ENCODE measurements at places on chromosomes 2 and 18.

DNA sequence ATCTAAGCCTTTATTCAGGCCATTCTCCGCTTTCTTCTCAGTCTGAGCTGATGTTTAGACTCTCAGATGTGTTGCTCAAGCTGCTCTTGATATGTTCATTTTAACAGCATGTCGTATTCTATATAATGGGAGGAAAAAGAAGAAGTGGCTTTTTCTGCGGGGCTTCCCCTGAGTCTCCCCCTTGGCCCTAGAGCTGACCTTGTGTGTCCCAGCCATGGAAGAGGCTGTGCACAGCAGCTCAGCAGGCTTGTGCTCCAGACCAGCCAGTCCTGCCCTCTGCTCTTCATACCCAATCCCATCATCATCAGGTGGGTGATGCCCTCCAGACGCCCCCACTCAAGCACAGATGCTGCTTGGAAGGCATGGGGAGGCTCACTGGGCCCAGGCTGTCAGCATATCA is 155.1 kb upstream of the CELF4 start:
- no peak for DNase-seq

DNA sequence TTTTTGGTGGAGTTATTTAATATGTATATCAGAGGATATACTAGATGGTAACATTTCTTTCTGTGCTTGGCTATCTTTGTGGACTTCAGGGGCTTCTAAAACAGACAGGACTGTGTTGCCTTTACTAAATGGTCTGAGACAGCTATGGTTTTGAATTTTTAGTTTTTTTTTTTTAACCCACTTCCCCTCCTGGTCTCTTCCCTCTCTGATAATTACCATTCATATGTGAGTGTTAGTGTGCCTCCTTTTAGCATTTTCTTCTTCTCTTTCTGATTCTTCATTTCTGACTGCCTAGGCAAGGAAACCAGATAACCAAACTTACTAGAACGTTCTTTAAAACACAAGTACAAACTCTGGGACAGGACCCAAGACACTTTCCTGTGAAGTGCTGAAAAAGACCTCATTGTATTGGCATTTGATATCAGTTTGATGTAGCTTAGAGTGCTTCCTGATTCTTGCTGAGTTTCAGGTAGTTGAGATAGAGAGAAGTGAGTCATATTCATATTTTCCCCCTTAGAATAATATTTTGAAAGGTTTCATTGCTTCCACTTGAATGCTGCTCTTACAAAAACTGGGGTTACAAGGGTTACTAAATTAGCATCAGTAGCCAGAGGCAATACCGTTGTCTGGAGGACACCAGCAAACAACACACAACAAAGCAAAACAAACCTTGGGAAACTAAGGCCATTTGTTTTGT is 52.7 kb downstream of the SMAD4 start:
- DNase-seq: peak; percentile 60

DNA sequence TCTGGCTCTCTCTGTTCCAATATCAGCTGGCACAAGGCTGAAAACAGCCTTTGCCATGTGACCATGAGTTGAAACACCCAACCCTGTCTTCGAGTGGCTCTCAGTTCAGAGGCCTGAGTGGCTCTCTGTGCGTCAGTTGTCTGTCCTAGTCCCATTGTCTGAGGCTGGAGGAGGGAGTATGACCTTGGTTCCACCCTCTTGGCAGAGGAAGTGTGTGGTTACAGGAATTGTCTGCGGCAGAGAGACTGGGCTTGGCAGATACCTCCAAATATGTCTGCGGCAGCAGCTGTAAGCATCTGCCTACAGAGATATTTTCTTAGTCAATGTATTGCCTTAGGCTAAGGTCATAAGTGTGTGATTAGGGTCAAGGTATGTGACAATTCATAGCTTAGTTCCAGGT is 32.6 kb downstream of the CNGA3 start:
- peak; percentile 29 for DNase-seq

GRCh38 chr2:122927710-122928557 is 1097.2 kb upstream of the CNTNAP5 start:
- DNase-seq: no peak

GRCh38 chr2:129192841-129193253 is 786.6 kb upstream of the RAB6C start:
- DNase-seq: no peak

GRCh38 chr2:26818972-26819371 is 29.0 kb upstream of the DPYSL5 start:
- DNase-seq: no peak

- DNase-seq: no peak
These were observed 822 bp downstream of the SLC35F6 start for GRCh38 chr2:26764906-26765305.

- DNase-seq: peak; percentile 54
These were observed 256.0 kb downstream of the CDH20 start for GRCh38 chr18:61589053-61589723.

DNA sequence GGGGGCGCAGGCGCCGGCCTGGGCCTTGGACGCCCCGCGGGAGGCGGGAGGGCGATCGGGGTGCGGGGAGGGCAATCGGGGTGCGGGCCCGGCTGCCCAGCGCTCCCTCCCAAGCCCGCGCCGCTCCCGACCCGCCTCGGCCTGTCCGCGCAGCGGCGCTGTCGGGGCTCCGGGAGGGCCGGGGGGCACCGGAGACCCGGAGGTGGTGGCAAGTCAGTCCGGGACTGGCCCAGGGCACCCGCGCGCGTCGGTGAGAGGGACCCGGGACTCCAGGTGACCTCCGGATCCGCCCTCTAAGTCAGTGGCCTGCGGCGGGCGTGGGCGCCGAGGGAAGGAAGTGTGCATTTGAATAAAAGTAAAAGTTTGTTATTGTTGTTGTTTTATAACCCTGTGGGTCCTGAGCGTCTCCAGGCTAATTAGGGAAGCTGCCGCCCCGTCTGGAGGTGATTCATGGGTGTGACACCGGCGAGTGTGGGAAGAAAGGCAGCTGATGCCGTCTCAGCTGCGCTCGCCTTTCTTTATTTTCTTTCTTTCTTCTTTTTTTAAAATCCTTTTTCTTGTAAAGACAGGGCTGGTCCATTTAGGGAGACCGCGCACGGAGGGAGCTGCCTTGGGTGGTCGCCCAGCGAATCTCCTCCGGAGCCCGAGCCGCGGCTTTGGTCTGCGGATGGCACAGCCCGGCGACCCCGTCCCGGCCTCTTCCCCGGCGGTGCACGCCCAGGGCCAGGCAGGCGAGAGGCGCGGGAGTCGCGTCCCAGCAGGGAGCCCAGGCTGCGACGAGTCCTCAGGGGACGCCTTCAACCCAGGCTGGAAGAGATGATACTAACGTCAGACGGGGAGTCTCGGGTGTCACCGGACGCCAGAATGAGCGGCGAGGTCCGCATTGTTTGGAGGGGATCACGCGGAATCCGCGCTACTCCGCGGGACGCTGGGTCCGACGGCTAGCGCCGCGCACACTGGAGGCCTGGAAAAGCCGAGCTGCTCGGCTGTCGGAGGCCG is 627 bp upstream of the CRACDL start:
- no peak for DNase-seq

DNA sequence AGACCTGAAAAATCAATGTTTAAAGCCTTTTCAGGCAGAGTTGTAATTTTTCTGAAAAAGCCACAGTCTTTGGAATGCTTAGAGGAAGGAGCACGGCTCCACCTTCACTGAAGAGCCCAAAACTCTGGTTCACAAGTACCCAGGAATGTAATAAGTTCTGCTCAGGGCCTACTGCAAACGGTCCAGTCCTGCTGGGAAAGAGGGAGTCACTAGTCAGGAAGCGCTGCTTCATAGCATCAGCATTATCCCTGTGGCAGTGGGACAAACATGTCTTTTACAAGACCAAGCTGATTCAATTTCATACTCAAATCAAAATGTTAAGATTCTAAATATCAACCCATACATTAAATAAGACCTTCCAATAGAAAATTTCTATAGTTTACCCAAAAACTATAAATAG is 152.9 kb upstream of the PGAP1 start:
- no peak for DNase-seq

DNA sequence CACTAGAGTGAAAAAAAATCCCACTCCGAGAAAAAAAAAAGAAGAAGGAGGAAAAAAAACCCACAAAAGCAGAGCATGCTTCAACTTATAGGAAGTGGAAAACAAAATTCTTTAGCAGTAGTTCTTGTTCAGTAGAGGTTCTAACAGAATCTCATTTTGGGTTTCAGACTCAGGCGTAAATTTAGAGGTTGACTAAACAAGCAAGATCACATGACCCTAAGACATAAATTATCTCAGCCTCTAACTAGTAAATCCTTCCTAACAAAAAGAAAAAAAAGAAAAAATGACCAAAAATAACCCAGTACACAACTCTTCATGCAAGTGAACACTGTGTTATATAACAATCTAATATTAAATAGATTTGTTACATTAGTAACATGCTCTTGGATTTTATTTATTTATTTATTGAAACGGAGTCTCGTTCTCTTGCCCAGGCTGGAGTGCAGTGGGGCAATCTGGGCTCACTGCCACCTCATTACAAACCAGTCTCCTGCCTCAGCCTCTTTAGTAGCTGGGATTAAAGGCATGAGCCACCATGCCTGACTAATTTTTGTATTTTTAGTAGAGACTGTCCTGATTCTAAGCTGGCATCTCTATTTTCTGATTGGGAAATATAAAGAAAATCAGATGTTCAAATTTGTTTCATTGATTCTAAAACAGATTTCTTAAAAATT is 35.4 kb downstream of the PPP4R3B start:
- DNase-seq: peak; percentile 52

- DNase-seq: peak; percentile 19
These were observed 2127.8 kb upstream of the CELF4 start for GRCh38 chr18:39693359-39693758.

- peak; percentile 96 for DNase-seq
These were observed 27.3 kb downstream of the LAMA3 start for GRCh38 chr18:23716516-23716915.

DNA sequence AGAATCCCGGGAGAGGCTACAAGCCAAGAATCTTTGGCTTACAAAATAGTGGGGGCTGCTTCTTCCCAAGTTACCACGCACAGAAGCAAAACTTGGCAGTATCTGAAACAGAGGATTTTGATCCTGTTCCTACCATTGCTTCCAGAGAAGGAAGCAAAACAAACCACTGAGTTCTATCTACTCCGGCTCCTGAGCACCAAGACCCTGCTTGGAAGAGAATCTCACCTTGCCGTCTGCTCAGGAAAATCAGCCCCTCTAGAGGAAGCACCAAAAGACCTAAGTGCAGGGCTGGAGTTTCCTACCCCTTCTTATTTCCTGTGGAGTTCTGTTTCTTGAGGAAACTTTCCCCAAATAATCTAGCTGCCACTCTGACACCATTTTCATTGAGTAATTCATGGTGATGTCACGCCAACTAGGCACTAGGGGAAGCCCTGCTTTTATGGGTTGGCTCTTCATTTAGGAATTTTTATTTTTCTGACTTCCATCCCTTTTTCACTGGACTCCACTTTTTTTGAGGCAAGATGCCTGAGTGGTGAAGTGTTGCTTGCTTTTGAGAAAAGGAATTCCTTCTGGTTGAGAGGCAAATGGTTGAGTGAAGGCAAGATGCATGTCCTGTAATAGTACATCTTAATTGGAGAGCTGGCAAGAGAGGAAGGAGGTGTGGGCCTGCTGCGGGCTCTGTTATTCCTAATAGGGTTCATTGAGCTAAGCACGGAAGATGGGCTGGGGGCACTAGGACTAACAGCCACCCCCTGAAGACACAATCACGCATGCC is 36.8 kb upstream of the EML4 start:
- peak; percentile 83 for DNase-seq

GRCh38 chr2:211822686-211823335 is 715.8 kb downstream of the ERBB4 start:
- peak; percentile 17 for DNase-seq

- DNase-seq: no peak
These were observed 105.5 kb downstream of the CAPN13 start for GRCh38 chr2:30701782-30702181.

DNA sequence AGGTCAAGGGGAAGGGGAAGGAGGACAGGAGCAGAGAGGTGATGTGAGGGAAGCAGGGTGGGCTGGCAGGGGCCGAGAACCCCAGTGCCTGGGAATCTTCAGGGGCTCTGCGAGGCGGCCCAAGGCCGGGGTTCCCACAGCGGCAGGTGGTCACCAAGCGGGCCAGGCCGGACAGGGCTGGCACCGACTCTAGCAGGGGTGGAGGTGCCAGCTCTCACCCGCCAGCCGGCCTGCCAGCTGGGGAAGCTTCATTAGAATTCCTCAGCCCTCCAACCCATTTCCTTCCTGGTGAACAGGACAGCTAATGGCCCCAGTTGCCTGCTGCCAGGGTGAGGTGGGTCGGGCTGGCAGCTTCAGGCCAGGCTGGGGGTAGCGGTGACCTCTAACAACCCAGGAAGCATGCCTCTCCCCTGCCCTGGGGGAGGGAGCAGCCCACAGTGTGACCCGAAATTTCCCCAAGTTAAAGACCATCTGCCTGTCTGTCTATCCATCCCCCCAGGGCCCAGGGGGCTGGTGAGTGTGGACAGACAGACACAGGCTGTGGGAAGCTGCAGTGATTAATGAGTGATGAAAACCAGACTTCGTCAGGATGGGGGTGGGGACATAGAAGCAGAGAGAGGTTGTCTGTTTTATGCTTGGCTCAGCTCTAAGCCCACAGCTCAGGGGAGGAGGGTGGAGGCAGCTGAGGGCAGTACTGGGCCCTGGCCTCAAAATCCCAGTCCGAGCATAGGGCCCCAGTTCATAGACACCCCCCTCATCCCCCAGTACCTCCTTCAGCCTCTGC is 144.1 kb downstream of the ZFP36L2 start:
- peak; percentile 94 for DNase-seq

DNA sequence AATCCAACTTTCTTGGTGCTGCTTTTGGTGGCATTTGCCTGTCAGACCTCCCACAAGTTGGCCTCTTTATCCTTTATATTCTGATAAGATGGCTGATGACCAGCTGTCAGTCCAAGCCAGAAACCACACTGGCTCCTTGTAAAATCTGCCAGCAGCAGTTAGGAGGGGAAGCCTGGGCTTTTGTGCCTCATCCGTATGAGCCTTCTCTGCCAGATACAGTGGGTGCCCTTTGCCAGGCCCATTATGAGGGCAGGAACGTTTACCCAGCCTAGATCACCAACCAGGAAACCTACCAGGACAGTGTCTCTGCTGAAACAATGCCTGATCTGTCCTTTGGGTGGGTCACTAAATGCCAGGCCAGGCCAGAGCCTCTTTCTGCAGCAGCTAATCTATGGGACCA is 202.9 kb upstream of the SP5 start:
- DNase-seq: no peak

- DNase-seq: peak; percentile 19
These were observed 33.3 kb downstream of the NDUFS1 start for GRCh38 chr2:206125901-206126300.

DNA sequence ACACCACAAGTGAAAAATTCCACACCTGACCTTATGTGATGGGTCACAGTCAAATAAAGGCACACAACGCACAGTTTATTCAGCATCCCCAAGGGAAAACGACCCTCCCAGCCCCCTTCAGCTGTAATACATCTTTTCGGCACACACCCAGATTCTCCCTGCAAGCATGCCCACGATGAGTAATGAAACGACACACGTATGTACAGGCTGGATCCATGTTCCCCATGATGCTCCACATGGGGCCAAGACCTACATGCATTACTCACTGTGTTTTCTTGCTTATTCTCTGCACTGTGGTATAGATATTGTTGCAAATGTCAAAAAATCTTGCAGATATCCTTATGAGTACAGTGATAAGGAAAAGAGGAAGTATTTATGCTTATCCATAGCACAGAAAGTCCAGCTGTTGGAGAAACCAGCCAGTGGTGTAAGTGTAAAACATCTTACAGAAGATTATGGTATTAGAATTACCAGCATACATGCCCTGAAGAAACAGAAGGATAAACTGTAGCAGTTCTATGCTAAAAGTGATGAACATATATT is 32.5 kb upstream of the SGPP2 start:
- no peak for DNase-seq
